ENCODE measurements at places on chromosomes 7 and 10. TPM values are rescaled to one million over a fixed set of nuclear protein-coding genes. Genes with fewer than 3 reads are reported as not detected.

SLC26A3 gene
- polyA plus RNA-seq, result not detected

TMEM176A gene
- not detected for polyA plus RNA-seq

CUL2 gene
- 21.8 TPM for polyA plus RNA-seq

PDK4 gene
- polyA plus RNA-seq, result not detected

C10orf143 gene
- polyA plus RNA-seq, result 21.1 TPM

SPDYE11 gene
- polyA plus RNA-seq, result 0.19 TPM

Measured in IgD-negative memory B cell (primary cell).